ENCODE measurements at places on chromosomes 3 and 15.

DNA sequence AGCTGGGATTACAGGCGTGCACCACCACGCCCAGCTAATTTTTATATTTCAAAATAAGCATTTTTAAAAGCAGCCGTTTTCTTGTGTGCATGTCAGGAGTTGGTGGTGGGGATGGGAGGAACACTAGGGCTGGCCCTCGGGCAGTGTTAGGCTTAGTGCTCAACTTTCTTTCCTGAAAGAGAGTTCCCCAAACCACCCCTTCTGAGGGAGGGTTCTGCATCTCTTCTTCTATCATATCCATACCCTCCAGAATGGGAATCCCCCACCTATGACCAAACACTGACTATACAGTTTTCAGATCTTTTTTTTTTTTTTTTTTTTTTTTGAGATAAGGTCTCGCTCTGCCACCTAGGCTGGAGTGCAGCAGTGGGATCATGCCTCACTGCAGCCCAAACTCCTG is 12.5 kb downstream of the PFKFB4 start:
- no peak for DNase-seq

DNA sequence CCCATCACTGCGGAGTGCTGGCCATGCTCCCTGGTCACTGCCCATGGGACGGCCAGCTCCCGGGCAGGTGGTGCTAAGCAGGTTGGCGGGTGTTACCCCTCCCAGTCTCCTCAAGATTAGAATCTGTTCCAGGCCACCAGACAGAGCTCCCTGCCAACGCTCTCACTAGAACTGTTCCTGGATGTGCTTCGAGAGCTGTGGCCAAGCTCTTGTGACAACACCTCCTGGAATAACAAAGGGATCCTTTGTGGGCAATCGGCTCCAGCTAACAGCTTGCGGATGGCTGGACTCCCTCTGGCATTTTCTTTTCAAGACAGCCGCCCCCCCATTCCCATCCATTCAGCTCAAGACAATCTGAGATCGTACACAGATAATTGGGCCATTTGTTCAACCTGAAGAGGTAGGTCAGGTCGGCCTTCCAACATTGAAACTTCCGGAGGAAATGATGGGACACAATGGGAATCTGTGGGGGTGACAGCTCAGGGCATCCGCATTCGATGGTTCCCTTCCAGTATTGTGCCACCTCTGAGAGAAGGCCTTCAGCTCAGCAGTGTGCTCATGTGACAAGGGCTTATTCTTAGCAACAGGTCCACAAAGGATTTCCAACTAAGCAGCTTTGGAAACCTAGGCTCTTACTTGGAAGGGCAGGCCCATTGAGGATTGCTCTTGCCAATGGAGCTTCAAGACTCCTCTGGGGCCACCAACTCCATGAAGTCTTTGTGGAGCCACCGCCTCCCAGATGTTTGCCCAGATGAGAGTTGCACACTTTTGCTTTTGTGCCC is 11.6 kb upstream of the EPHB3 start:
- DNase-seq, result no peak

- DNase-seq, result no peak
Observed at GRCh38 chr15:27763514-27763913, 335.6 kb downstream of the OCA2 start.

- DNase-seq, result peak; percentile 55
Observed at GRCh38 chr3:189724356-189724755, 93.2 kb downstream of the TP63 start.

DNA sequence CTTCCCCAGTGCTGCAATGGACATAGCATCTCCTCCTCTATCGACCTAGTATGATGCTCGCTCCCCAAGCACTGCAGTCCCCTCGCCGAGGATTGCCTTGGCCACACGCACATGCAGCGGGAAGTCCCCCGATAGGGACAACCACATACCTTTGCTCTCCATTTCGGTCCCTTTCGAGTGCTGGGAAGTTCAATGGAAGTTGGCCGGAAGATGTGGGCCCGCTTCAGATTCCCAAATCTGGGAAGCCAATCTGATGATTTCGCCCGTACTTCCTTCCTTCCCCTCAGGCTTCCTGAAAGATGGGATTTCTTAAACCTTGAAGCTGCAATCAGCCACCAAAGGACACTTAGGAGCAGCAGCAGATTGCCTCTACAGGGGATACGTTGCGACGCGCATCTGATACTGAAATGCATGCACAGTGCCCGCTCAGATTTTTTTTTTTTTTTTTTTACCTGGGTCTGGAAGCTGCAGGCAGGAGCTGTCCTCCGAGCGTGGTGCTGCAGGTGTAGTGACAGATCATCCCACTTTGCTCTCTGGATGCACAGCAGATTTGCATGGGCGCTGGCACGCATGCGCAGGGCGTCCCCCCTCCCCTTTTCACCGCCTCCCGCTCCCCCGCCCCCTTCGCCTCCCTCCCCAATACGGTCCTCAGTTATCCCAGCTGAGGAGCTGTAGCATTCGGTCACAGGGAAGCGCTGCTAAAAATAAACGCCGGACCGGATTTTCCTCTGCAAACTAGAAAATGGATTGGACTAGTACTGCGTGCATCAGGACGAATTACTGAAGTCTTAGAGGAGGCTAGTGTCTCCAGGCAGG is at the start of gene FGF12:
Gene FGF12, minus strand, starts transcription at position 510 of the 816 bp plus-strand sequence.
- peak; percentile 87 for DNase-seq

GRCh38 chr3:127870156-127870555 is 44.9 kb upstream of the KBTBD12 start:
- DNase-seq, result no peak

- no peak for DNase-seq
Observed at GRCh38 chr15:34216527-34217270, 6.8 kb upstream of the KATNBL1 start.

DNA sequence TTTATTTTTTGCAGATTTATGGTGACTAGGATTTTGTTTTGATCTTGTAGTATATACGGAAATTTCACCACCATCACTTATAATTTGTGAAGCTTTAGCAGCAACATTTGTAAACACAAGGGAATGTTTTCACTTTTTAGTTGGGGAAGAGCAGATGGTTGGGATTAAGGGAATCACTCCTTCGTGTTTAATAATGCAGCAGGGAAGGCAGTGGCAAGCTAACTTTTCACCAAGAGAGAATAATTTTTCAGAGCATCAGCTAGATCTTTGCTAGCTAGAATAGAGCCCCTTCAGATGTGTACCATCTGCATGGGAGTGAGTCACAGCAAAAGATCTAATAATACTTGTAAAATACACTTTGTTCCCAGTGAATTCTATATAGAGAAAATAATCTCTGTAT is 632.7 kb downstream of the CADM2 start:
- DNase-seq, result no peak

DNA sequence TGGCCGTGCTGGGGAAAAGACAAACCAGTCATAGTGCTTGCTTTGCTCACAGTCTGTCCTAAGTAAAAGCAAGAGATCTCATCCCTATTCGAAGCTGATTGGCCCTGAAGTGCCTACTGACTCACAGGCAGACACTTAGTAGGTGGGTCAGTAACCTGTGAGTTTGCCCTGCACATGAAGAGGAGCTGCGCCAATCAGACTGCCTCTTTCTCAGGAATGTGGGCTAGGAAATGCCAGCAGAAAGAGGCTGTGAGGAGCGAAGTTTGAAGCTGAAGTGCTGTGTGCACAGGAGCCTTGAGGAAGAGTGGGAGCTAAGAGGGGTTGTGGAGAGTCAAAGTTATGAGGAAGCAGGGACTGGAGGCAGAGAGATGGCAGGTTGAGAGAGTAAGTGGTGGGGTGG is 126.8 kb downstream of the IL20RB start:
- DNase-seq, result no peak

GRCh38 chr15:99424978-99425656 is 140.7 kb upstream of the MEF2A start:
- no peak for DNase-seq

DNA sequence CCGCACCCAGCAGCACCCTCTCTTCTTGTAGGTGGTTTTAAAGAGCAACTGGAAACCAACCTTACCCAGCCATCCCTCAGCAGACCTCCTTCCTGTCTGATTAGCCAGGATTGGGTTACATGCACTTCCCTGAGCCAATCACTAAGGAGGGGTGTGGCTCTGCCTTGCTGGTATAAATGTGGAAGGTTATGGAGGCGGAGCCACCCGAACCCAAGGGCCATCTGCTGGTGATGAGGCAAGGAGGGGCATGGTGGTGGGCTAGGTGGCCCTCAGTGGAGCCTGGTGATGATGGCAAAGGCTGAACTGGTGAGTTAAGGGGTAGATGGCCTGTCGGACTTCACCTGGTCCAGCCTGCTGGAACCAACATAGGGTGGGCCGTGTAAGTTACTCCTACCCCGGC is 39.8 kb downstream of the CCDC33 start:
- DNase-seq, result peak; percentile 66

DNA sequence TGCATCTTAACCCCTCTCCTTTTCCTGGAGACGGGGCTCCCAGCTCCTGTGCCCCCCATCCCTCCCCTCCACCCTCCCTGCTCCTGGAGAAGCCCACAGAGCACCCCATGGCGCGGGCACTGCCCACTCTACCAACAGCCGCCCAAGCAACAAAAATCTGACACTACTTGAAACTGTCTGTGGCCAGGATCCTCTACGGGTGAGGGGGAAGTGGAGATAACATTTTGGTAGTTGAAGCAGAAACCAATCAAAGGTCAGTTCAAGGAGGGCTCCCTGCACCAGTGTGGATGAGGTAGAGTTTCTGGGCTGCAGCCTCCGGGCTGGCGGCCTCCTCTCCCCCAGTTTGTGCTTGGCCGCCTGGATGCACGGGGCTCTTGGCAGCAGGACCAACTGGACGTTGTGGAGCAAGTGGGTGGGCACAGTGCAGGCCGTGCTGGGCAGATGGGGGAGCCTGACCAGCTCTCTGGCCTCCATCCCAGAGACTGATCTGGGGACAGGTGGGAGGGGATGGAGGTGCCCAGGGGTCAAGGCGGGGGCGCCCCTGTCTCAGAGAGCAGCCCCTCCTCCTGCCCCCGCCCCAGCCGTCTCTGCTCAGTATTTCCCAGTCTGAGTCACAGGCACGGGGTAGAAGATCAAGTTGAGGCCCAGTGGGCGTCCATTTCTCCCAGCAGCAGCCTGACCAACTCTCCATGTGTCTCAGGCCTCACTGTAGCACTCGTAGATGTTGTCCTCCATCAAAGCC is 12.8 kb downstream of the H1-8 start:
- DNase-seq, result no peak

DNA sequence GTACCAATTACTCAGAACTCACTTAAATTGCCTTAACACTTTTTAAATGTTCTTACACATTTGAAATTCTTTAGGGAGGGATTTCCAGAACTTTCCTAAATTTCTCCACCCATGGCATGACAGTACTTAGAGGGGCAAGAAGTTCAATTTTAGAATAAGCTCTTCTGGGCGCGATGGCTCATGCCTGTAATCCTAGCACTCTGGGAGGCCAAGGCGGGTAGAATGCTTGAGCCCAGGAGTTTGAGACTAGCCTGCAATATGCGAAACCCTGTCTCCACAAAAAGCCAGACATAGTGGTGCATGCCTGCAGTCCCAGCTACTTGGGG is 10.6 kb downstream of the FAM131A start:
- DNase-seq, result no peak

GRCh38 chr3:193396451-193397244 is 18.1 kb upstream of the ATP13A5 start:
- DNase-seq, result no peak

- peak; percentile 81 for DNase-seq
Observed at GRCh38 chr15:94478763-94479162, 247.4 kb downstream of the MCTP2 start.

DNA sequence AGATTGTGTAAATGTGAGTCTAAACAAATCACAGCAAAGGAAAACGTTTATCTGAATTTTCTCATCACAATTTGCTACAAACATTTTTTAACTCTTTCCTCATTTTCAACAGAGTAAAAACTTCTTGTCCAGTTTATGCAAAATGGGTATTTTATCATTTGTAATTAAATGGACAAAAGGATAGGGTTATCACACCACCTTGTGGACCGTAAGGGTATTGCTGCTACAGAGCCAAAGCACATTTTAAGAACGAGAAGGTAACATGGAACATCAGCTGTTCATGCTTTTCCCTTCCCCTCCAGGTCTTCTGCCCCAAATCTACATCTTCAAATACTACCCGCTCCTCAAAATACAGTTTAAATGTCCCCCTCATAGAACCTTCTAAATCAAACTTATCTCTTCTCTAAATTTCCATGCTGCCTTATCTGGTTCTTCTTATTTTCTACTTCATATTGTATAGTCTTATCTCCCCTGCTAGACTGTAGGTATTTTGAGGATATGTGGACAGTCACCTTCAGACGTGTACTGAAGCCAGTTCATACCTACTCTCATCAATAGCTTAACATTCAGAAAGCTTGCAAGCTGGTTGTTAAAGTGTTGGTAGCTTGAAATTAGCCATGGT is 12.8 kb upstream of the SETMAR start:
- DNase-seq, result no peak

GRCh38 chr15:39925112-39925842 is 5.2 kb upstream of the GPR176 start:
- DNase-seq, result no peak

DNA sequence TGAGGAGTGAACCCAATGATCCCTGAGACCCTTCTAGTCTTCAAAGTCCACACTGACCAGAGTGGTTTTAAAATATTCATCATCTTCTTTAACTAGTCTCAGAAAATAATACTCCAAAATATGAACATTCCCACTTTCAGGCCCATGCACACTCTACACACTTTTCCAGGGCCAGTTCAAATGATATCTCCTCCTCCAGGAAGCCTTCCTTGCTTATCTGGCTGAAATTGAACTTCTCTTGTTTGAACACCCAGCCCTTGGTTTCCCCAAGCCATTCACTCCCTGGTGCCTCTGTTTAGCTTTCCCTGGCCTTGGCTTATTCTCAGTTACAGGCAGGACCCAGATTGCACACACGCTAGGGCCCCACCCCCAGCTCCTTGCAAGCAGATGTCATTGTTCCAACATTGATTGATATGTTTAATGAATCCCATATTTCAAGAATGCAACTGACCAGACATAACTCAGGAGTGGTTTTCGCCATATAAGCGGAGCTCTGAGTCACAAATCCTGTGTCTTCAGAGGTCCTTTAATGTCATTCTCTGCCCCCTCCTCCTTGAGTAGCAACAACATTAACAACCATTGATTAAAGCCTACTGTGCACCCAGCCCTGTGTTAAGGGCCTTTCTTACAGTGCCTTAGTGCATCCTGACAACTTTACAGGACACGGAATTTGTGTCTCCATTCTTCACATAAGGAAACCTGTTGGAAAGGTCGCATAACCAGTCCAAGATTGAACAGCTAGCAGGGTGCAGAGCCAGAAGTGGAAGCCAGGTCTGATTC is 2.1 kb downstream of the ITGA11 start:
- no peak for DNase-seq

- no peak for DNase-seq
Observed at GRCh38 chr15:71414853-71415252, 299.6 kb downstream of the THSD4 start.

DNA sequence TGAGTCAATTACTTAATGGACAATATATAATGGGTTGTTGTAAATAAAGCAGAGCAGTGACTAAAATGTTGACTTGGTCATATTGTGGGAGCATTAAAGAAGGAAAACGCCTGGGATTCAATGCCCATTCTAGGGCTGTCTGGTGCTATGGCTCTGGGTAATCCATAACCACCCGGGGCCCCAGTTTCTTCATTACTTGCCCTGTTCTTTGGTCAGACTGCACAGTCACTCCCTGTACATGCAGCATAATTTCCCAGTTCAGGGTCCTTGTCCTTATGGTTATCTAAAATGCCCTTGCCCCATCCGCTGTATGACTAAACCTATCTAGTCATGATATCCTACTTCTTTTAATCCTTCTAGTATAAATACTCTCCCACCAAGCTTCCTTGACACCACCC is 27.5 kb upstream of the DENND4A start:
- no peak for DNase-seq

All from NCI-H1436 (cell line).